ENCODE measurements at places on chromosomes 1 and 21.

DNA sequence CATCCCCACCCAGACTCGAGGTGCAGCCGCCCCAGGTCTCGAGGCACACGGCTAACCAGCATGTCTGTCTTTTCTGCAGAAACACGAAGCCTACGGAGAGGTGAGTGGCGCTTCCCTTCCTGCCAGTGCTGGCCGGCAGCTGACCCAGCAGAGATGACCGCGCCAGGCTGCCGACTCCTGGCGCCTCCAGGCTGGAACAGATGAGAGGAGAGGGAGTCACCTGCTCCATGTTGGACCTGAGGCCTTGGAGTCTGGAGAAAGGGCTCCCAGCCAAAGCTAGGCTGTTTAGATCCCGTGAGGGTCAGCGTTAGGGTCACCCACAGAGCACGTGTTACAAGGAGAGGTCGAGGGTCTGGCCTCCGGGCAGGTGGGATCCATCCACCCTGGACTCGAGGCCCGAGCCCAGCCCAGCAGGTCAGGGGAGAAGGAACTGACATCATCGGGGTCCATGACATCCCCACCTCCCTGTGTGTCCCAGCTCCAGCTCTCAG is 14.9 kb downstream of the COL6A2 start:
- DNase-seq: no peak

DNA sequence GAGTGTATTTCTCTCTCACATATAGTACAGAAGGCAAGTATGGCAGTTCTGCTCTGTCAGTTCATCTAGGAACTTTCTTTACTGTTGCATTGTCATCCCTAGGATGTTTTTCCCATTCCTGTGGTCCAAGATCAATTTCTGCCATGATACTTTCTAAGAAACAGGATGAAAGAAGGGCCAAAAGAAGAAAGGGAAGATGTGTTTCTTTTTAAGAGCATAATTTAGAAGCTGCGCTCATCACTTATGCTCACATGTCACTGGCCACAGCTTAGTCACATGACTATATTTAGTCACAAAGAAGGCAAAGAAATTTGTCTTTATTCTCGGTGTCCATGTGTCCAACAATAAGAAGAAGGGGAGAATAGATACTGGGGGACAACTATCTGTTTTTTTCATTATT is 7.0 kb upstream of the MAST2 start:
- no peak for DNase-seq

- DNase-seq: no peak
Observed at GRCh38 chr1:106700211-106700610, 356.3 kb upstream of the PRMT6 start.

- no peak for DNase-seq
Observed at GRCh38 chr1:227741166-227741870, 6.1 kb downstream of the SNAP47 start.

DNA sequence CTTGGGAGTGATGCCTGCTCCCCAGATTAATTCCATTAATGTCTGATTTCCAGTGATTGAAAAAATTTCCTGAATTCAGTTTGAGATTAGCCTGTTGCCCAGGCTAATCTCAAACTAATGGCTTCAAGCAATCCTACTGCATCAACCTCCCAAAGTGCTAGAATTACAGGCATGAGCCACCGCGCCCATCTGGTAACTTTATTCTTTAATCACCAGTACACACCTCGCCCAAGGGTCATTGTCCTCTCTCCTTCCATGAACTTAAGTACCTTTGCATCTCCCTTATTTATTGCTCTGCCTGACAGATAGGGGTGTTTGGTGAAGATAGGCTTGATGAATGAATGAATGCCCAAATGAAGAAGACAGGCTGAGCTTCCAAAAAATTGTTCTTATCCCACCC is 366.5 kb downstream of the SIPA1L2 start:
- DNase-seq: no peak
